Activated T-helper 2 cell treated with anti-CD3 and anti-CD28 coated beads, Interferon-gamma antibody, Interleukin-2, Interleukin-4, amounts not matched to agents 10 μg/mL and 5 μg/mL and 100 μg/mL, durations not matched to agents 14 hours and 24 hours and 36 hours (primary cell): ENCODE measurements at places on chromosomes 3 and 15. TPM values are rescaled to one million over a fixed set of nuclear protein-coding genes. Genes with fewer than 3 reads are reported as not detected.

- DNase-seq, result no peak
Measured at GRCh38 chr3:20904671-20905070, 718.7 kb upstream of the SGO1 start.

DNA sequence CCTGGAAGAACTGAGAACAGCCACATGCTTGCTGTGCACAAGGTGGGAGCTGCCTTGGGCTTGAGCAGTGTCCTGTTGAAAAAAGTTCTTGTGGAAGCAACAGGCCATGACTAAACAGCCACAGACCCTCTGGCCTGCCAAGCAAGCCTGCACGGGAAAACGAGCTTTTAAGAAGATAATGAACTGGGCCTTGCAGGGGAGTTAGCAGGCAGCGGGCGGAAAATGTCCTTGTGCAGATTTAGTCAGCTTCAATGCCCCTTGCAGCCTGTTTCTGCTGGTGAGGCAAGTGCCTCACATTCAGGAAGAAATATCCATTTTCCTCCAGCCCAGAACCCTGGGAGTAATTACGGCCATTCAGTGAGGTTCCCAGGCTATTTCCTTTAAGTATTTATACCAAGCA lies 126.2 kb upstream of the KLHL25 start:
- no peak for DNase-seq

- no peak for DNase-seq
Measured at GRCh38 chr3:14848906-14849305, 30.1 kb downstream of the FGD5 start.

The RYK gene
- 15.8 and 18.4 TPM in 2 replicates for total RNA-seq

GRCh38 chr15:75835990-75836958 lies 7.0 kb upstream of the UBE2Q2 start:
- DNase-seq, result no peak
